ENCODE measurements at places on chromosomes 12 and 14. TPM values are rescaled to one million over a fixed set of nuclear protein-coding genes. Genes with fewer than 3 reads are reported as not detected.

Gene HOXC12
- total RNA-seq: not detected

GRCh38 chr12:53997204-53998109 lies 2.5 kb upstream of the HOXC9 start:
- DNase-seq: peak; percentile 57

Gene STAT2
- total RNA-seq: 122 TPM

Gene RHOJ
- total RNA-seq: 4.8 TPM

GRCh38 chr12:54132976-54133771 lies 55.6 kb downstream of the SMUG1 start:
- DNase-seq: no peak

DNA sequence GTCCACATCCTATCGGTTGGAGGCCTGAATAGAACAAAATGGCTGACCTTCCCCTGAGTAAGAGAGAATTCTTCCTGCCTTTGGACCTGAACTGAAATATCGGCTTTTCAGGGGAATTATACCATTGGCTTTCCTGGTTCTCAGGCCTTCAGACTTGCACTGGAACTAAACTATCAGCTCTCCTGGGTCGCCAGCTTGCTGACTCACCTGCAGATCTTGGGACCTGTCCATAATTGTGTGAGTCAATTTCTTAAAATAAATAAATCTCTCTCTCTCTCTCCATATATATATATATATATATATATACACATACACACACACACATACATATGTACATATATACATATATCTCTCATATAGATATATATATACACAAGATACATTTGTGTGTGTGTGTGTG lies 41.6 kb downstream of the KCNK10 start:
- no peak for DNase-seq

DNA sequence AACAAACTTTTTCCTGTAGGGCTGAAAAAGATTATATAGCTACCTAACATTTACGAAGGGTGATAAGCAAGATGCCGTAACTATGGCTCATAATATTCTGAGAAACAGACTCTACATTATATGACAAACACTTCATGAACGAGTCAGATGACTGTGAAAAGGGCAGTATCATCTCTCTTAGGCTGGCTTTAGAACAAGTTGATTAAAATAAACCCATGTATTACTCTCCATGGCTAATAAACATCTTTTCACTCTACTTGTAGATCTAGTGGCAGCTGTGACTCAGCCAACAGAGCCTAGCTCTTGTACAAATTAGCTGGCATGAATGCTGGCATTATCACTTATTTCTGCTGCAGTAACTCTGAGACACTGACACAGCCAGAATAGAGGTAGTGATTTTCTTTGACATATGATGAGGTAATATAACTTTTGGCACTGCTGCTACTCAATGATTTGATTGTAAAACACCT lies 47.1 kb downstream of the SLC2A13 start:
- peak; percentile 7 for DNase-seq

- peak; percentile 19 for DNase-seq
Observed at GRCh38 chr12:31118347-31119191, 44.9 kb downstream of the DDX11 start.

- DNase-seq: peak; percentile 67
Observed at GRCh38 chr12:108773798-108774788, 42.8 kb upstream of the CORO1C start.

DNA sequence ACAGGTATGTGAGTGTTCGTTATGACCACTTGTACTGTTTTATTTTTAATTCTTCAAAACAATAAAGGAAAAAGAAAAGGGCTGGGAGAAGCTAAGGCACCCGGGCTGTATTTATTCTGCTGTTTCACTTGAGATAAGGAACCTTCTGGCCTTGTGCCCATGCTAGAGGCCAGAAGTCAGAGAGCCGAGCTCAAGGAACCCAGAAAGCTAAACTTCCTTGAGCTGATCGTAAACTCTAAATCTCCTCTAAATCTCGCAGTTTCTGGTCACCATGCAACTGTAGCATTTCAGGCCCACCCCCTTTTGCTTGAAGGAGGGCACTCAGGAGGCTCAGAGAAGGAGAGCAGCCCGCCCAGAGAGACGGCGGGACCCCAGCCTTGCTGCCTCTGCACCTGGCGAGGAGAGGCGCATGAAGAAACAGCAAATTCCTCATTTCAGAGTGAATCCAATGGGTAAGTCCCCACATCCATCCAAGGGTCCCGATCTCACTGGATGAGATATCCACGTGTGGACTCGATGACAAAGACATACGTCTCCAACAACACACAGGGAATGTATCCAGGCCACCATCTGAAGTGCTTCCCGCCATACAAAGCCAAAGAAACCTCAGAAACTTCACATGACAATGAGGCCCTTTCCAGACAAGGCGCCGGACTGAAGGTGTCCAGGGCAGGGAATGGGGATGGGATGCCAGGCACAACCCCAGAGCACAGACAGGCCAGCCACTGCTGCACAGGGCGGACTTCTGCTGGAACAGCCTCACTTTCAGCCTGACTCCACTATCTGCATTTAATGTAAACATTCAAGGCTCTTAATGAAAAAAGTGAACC lies 14.6 kb downstream of the CCDC88C start:
- peak; percentile 98 for DNase-seq

GRCh38 chr12:44640427-44641190 lies 235.5 kb downstream of the NELL2 start:
- DNase-seq: peak; percentile 34

Gene RNF41
- total RNA-seq: 68.9 TPM

DNA sequence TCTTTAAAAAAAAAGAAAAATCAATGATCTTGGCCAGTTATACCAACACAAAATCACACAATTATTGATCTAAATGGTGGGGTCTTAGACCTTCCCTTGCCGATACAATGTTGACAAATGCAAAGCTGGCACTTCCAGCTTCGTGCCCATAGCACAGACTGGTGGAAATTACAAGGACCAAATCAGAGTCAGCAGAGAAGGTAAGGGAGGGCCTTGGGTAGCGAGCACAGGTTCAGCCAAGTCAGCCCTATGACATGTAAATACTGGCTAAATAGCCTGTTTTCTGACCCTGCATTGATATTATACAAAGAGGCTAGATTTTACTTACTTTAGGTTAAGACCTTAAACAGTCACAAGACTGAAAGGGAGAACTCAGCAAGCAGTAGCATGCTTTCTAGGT lies 30.3 kb upstream of the WDR89 start:
- DNase-seq: no peak

DNA sequence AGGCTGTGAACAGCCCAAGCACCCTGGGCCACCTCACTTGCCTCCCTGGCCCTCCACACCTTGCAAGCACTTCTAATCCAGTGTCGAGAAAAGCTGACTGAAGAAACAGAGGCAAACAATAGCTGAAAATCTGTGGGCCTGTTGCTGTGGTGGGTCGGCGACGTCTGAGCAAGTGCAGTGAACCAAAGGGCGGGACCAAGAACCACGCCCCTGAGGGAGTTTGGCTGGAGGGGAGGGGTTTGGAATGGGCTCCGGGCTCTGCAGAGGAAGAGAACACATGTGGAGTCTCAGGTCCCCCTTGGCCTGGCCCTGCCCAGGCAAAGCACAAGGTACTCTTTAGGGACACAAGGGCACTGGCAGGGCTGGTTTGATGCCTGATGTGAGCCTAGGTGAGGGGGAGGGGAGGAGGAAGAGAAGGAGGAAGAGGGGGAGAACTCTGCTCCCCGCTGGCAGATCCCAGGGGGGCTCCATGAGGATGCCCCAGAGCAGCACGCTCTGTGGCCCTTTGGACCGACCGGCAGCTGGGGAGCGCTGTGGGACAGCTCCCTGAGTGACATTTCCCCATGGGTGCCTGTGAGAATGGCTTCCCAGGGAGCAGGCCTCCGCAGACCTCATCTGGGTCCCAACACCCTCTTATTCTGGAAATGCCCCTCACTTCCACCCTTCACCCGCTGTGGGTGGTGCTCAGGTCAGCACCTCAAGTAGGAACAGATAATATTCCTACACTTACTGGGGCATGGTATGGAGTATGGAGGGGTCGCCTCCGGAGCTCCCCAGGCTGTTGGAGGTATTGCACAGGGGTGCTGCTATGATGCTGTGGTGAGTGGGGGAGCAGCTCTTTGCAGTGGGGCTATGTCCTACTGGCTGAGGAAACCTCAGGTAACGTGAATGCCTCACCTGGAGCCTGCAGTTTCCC lies 85.5 kb downstream of the CPSF2 start:
- DNase-seq: no peak

DNA sequence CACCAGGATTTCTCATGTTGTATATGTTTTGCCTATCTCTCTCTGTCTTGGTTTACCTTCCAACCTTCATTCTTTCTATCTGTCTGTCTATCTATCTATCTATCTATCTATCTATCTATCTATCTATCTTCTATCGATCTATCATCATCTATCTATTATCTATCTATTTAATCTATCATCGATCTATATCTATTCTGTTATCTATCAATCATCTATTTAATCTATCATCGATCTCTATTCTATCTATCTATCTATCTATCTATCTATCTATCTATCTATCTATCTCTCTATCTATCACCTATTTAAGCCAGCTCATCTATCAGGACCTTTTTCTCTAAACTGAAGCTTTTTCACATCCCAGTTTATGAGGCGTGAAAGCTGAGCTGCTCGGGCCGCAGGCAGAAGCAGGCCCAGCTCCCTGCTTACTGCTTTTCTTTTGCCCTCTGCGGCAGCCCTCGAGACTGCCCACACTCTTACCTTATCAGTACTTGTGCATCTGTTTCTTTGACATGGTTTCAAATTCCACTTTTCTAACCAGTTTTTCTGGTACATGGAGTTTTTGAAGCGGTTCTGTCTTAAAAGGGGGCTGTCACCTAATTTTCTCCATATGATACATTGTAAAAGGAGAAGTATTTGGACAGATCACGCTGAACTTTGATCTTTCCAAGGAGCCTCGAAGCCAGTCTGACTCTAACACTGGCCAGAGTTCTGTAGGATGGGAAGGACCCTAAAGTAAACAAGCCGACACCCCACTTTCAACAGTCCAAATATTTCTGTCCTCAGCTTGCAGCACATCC lies 44.4 kb upstream of the GSG1 start:
- DNase-seq: peak; percentile 73

DNA sequence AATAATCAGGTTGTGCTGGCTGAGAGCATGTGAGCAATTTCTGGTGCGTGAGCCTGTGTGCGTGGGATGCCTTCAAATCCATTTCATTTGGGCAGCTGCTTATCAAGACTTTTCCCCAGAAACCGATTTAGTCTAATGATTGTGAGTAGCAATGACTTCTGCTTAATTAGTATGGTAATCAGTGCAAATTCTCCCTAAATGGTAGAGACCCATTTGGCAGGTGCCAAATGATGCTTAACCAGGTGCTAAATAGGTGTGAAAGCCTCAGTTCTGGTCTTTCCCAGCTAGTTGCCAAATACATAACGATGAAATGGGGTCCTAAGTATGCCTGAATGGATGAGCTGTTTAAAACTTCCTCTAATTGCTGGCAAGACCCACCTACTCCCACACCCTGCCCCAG lies 248.4 kb upstream of the CCDC196 start:
- no peak for DNase-seq

Gene PPP1R3E
- 4.1 TPM for total RNA-seq

Gene CD69
- total RNA-seq: 5.1 TPM

- DNase-seq: peak; percentile 62
Observed at GRCh38 chr14:54567224-54567638, 303 bp downstream of the SAMD4A start.

DNA sequence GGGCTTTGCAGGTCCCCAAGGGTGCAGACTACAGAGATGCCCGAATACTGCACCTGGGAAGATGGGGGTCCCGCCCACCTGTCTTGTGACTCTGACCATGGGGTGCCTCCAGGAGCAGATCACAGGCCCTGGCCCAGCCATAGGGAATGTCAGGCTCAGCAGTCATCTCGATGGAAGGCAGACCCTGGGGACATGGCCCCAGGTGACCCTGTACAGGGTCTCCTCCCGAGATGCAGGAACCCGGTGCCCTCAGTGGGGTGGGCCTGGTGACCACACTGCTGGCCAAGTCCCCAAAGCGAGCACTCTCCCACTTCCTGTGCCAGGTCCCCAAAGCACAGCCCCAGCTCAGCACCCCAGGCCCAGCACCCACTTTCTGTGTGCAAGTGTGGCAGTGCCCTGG lies 903.7 kb upstream of the USP15 start:
- DNase-seq: no peak

Gene NPFF
- total RNA-seq: not detected

Gene PLEKHD1
- 3.1 TPM for total RNA-seq

Gene C1S
- total RNA-seq: 201 TPM

DNA sequence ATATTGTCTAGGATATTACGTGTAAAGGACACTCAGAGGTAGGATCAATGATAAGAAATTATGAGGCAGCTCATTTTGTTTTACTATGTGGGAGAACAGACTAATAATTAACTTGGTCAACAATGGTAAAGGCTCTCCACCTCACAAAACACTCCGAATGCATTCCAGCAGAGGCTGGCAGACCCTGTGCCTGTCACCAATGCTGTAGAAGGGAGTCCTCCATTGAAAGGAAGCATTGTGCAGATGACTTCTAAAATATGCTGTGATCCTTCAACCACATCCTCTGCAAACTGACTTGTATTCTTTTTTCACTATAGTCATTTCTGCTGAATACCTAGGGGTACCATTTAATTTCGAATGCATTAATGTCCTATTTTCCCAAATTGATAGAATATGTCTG lies 119.6 kb upstream of the EEA1 start:
- no peak for DNase-seq

Gene GDF11
- 3.1 TPM for total RNA-seq

DNA sequence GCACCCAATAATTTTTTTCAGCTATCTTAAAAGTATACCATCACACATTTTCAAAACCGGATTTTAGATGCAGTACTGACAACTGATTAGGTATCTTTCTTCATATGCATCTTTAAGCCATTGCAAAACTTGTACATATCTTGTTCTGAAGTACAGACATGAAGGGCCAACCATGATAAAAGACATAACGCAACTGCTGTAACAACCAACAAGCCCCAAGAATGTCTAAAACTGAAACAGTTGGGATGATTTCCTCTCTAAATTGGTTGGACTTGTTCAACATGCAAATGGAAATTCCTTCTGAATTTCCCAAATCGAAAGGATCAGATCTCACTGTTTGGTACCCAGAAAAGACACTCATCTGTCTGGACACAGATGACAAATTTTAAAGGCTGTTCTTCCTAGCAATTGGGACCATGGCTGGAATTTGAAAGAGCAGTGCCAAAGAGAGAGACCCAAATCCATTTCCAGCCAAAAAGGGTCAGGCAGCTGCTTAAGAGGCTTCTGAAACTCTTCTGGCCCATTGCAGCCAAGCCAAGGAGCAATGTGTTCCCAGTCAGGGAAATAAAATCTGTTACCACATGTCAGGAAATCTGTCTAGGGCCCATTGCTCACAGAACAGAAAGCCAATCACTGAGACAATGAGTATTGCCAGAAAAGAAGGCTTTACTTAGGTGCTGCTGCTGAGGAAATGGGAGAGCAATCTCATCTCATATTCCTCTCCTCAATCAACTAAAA lies 1122.4 kb upstream of the USP15 start:
- no peak for DNase-seq

GRCh38 chr14:99943620-99944019 lies 121.6 kb upstream of the EVL start:
- DNase-seq: no peak

Gene IL26
- not detected for total RNA-seq

DNA sequence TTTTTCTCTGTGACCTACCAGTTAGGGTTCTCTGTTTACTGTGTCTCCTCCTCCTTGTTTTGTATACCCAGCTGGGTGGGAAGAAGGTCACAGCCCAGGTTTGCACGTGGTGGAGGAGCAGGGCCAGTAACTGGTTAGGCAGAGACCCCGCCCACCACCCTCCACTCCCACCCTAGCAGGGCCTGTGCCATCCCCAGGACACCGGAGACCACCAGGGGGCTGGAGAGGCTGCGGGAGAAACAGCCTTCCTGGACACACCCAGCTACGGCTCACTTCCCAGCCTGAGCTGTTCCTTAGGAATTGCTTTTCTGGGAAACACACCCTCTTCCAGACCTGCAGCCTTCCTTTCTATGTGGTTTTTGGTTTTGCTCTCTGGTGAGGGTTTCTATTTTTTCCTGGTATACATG lies 21.1 kb downstream of the BDKRB2 start:
- DNase-seq: peak; percentile 72
